HEK293T (cell line): ENCODE measurements at places on chromosomes 16 and 17.

GRCh38 chr17:43935926-43936261, 6.4 kb downstream of the PPY start:
- DNase-seq = no peak

GRCh38 chr17:46023783-46024388, 24.8 kb downstream of the STH start:
- no peak for DNase-seq

DNA sequence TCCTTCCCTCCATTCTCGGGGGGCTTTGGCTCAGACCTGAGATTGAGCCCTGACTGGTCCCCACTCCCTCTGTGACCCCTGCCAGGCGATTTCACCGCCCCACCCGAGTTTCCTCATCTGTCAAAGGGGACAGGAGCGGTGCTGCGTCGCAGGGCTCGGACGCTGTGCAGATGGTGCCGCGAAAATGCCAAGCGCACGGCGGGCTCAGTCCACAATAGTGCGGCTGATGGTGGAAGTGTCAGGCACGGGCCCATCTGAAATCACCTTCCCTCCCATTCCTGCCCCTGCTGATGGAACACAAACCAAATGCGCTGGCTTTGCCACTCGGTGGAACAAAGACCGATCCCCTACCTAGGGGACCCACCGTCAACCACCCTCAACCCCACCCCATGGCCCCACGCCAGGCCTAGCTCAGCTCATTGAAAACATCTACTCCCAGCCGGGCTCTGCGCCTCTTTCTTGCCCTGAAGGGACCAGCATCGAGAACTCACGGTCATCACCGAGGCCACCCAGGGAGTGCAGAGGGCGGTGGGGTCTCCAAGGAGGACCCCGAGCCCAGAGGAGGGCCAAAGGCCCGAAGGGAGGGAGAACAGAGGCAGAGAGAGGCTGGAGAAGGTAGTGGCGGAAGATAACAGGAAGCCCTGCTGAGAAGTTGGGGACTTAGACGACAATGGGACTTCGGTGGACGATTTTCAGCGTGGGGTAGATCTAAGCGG, 1.4 kb downstream of the CARHSP1 start:
- no peak for DNase-seq

GRCh38 chr17:74566132-74566753, 1.1 kb downstream of the CD300H start:
- DNase-seq = peak; percentile 74

DNA sequence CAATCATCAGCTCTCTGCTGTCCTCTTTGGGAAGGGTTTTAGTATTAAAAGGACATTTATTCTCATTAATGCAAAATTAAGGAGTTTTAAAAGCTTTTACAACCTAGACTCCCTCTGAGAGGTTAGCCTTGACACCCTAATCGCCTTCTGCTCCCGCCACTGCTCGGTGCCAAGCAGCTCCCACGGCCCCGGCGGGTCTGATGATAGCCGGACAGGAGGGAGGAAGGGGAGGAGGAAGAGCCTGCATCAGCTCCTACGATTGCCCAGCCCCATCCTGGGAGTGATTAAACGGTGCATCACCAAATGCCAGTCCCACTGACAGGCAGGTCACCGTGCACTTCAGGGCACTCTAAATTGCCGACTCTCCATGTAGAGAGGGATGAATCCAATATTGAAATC, 8.3 kb downstream of the SHPK start:
- no peak for DNase-seq

DNA sequence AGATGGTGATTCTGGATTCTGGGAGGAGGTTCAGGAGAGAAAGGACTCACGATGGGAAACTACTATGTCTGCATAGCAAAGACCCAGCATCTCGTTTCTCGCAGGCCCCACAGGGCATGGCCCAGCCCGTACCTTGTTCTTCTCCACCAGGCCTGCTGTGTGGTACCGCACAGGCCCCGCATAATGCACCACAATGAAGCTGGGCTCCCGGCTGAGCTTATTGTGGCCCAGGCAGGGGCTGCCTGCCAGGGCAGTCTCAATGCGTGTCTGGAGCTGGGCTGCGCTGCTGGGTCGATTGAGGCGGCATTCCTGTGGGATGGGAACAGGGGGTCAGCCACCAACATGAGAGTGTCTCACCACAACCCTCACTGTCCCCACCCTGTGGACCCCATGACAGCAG, 20.4 kb downstream of the ZNHIT3 start:
- DNase-seq = no peak

- peak; percentile 32 for DNase-seq
These were observed 37.4 kb downstream of the CLEC16A start for GRCh38 chr16:10981697-10982216.

GRCh38 chr17:62706598-62707424, 79.3 kb downstream of the MRC2 start:
- DNase-seq = no peak

DNA sequence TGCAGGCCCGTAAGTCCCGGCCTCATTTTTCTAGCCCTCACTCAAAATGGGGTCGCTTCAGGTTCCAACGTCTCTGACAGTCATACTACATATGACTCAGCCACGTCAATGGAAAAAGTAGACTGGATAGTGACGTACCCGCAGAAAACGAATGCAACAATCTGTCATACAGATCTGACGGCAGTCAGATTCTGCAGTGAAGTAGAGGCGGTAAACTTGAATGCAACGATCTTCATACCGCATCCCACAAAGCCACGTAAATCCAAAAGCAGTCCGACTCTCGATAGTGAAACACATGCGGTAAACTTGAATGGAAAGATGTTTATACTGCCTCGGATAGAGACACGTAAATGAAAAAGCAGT, 38.4 kb upstream of the ARL4D start:
- DNase-seq = no peak

GRCh38 chr17:13337151-13337550, 264.6 kb downstream of the HS3ST3A1 start:
- no peak for DNase-seq

DNA sequence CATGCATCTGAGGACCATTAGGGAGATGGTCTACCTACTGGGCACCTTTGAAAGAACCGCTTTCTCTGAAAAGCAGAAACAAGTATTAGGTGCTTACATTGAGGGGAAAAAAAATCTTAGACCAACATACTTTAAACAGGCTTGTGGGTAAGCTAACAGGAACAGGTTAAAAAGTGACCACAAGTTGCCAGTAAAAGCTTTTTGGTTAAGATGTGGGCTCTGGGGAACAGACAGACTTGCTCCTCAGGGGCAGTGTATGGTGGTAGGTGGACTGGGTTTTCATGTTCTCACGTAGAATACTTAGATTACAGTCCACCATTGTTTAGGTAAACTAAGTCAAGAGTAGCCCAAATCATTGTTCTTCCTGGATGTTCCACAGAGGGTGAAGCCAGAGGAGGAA, 41.2 kb downstream of the REXO5 start:
- DNase-seq = no peak

GRCh38 chr17:50920891-50921586, 54.9 kb upstream of the TOB1 start:
- no peak for DNase-seq

GRCh38 chr17:38451840-38452529, 23.7 kb downstream of the ARHGAP23 start:
- no peak for DNase-seq

GRCh38 chr16:65781855-65782254, 584.6 kb upstream of the CDH5 start:
- DNase-seq = no peak

GRCh38 chr17:79088997-79089328, 14.3 kb downstream of the ENGASE start:
- DNase-seq = no peak

GRCh38 chr16:47779201-47780016, 318.3 kb downstream of the PHKB start:
- DNase-seq = no peak

DNA sequence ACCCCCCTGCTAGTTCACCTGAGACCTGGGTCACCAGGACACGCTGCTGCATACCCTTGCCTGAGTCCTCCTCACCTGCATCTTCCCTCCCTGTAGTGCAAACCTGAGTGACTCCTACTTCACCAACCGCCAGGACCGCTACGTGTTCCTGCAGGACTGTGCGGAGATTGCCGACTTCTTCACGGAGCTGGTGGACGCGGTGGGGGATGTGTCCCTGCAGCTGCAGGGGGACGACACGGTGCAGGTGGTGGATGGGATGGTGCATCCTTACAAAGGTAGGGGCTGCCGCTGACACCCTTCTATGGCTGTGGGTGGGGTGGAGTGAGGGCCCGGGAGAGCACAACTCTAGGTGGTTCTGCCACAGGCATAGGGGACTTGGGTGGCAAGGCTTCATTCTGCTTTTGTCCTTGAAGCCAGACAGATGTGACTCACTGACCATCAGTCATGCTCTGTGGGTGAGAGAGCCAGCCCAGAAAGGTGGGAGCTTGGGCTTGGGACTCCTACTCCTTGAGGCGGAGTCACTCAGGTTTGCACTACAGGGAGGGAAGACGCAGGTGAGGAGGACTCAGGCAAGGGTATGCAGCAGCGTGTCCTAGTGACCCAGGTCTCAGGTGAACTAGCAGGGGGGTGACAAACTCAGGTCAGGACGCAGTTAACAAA, 22.3 kb downstream of the PGS1 start:
- DNase-seq = no peak

DNA sequence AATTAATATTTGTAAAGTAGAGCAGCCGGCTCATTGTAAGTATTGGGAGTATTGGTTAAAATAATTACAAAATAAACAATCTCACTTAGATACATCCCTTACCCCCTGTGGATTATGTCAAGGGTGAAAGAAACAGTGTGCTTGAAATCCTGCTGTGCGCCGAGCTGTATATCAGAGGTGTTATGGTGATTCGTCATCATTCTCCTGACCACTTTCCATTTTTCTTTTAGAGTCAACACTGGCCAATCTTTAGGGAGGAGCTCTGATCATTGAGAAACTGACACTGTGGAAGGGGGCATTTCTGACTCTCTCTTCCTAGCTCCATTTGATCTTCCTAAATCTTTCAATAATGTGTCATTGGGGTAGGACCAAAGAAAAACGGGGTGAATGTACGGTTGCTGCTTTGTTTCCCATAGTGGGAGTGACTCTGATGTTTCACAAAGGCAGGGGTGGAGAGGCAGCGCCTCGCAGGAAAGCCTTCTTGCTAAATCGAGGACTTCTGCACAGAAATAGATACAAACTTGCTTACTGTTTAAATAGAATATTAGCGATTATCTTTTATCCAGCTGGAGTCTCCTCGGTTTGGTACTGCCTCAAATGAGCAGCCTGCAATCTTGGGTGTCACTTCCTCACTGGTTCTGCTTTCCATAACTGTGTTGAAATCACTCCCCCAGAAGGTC, 123.4 kb downstream of the PRKCB start:
- no peak for DNase-seq
